ENCODE measurements at places on chromosomes 1 and 21.
A peak's percentile ranks its signal among the peaks of the same experiment; 100 is the strongest.

DNA sequence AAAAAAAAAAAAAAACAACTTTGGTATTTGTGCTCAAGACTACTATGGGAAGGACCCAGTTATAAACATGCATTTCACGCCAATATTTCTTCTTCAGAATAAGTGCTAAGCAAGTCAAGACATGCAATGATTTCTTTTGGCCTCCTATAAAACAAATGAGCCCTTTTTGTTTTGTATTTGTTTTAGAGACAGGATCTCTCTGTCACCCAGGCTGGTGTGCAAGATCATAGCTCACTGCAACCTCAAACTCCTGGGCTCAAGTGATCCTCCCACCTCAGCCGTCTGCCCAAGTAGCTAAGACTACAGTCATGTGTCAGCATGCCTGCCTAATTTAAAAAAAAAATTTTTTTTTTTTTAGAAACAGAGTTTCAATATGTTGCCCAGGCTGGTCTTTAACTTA is 348.7 kb downstream of the PCP4 start:
- no peak for DNase-seq

GRCh38 chr21:26948194-26948593 is 18.7 kb downstream of the ADAMTS5 start:
- DNase-seq: no peak

GRCh38 chr1:200556002-200556401 is 64.5 kb downstream of the KIF14 start:
- no peak for DNase-seq

- DNase-seq: no peak
Measured at GRCh38 chr1:38118976-38119375, 72.4 kb upstream of the POU3F1 start.

DNA sequence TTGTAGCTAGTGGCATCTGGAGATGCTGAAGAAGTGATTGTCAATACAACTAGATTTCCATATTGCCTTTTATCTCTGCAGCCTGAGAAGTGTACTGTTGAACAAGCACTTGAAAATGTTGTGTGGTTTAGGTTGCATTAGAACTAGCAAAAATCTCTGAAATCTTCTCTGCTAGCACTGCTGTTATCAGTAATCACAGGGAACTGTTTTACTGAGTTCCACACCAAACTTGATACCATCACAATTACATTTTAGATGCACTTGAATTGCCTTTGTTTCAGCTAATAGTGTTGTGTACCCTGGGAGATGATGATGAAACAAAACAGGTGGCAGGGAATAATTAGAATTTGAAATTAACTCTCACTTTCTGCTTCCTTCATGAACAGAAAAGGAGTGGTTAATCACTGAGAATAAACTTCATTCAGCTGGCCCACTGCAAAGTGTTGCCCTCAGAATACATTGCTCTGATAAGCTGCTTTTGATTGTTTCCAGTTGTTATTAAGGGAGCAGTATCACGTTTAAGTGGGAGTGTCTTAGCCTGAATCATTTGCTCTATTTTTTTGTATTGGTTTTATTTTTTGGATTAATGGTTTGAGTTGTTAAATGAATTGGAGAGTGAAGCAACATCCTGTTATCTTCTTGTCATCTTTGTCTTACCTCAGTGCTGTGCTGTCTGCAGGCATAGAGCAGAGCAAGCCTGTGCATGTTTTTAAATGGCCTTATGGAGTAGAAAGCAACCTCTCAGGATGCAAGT is 13.0 kb downstream of the FAM20B start:
- DNase-seq: no peak

GRCh38 chr1:30523055-30524020 is 200.0 kb downstream of the MATN1 start:
- peak; percentile 81 for DNase-seq

DNA sequence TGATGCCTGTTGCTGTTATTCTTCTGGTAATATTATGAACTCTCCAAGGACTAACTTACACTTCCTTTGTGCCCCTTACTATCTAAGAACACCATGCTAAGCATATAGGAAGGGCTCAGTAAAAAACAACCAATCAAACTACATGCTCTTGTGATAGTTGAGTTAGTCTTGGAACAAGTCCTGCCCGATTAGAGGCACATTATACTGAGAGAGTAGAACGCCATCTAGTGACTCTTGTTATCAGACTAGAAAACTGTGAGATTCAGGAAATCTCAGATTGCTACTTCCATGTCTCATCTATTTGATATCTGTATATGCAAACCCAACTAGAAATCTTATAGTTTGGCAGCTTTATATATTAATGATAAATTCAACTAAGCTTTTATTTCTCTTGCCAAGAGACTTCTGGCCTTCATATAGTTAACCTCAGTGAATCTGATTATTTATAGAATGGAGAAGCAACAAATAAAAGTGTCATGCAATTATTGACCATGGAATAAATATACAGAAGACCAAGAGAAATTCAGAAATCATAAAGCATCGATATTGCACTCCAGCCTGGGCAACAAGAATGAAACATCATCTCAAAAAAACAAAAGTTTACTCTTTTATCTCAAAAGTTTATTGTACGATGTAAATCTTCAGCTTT is 7.8 kb upstream of the SRRM1 start:
- DNase-seq: no peak

GRCh38 chr21:38824124-38824822 is 18.5 kb downstream of the ETS2 start:
- DNase-seq: no peak

DNA sequence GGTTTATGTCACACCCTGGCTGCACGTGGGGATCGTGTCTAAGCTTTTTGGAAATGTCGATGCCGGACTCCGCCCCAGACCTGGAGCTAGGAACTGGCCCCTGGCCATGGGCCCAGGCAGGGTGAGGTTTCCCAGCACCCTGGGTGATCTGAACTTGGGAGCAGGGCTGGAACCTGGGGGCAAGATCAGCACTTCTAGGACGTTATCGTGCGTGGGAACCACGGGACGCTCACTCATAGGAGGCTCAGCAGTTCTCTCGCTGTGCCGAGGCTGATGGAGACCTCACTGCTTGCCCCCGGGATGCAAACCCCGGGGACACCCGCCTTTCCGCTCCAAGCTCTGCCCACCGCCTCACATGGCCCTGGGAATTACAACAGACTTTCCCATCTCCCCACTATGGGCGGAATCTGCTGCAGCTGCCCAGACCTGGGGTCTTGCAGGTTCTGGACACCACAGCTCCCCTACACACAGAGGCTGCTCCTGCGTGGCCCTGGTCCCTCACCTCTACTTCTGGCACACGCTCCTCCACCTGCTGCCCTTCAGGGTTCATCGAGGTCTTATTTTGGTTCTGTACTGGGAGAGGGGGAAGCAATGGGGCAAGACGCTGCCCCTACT is 35.9 kb downstream of the COL18A1 start:
- no peak for DNase-seq

- DNase-seq: no peak
Measured at GRCh38 chr1:246790833-246791232, 66.6 kb downstream of the SCCPDH start.

GRCh38 chr1:19577036-19577435 is 67.1 kb upstream of the NBL1 start:
- DNase-seq: no peak

GRCh38 chr1:207647671-207648333 is 2.9 kb downstream of the CR1L start:
- DNase-seq: no peak

DNA sequence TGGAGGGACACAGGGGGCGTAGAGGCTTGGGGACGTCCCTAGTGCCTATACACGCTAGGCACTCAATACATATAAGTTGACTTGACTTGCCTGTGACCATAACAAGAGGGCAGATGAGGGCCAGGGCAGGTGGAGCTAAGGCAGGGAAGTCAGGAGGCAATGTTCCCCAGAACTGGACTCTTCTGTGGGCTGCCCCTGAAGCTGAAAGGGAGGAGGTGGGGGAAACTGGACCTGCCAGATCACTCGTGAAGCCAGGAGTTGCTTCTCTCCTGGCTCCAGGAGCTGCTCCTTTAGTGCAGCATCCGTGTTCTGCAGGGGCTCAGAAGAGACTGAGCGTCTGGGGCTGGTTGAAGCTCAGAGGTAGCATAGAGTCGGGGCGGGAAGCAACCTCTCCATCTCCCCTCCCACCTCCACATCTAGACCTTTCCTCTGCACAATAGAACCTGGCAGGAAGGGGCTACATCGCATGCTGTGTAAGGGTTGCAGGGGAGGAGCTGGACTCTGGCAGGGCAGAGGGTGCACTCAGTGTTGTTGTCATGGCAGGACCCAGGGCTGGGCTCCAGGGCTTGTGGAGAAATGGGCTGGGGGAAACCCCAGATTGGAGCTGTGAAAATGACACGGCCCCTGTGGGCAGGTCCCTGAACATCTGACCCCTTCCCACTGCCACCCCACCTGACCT is 2.9 kb upstream of the SEMA4A start:
- DNase-seq: no peak

- no peak for DNase-seq
Measured at GRCh38 chr1:33762109-33762830, 101.6 kb upstream of the HMGB4 start.

GRCh38 chr1:239963856-239964255 is 127.8 kb upstream of the FMN2 start:
- DNase-seq: no peak

DNA sequence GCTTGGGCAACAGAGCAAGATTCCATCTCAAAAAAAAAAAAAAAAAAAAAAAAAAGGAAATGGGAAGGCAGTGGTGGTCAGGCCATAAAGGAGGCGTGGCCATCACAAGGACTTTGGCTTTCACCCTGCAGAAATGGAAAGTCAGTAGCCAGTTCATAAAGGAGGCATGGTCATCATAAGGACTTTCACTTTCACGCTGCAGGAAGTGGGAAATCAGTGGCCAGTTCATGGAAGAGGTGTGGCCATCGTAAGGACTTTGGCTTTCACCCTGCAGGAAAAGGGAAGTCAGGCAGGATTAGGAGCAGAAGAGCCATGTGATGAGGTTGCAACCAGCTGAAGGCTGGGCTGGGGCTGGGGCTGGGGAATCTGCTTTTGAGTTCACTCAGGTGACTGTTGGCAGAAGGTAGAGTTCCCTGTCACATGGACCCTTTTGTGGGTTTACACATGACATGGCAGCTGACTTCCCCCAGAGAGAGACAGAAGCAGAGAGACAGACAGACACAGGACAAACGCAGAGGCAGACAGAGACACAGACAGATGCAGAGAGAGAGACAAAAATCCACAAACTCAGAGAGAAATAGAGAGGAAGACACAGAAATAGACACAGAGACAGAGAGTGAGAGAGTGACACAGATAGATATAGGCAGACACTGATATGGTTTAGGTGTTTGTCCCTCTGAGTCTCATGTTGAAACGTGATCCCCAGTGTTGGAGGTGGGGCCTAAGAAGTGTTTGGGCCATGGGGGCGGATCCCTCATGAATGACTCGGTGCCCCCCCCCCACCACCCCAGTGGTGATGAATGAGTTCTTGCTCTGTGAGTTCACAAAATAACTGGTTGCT is 263.9 kb upstream of the KAZN start:
- DNase-seq: no peak

DNA sequence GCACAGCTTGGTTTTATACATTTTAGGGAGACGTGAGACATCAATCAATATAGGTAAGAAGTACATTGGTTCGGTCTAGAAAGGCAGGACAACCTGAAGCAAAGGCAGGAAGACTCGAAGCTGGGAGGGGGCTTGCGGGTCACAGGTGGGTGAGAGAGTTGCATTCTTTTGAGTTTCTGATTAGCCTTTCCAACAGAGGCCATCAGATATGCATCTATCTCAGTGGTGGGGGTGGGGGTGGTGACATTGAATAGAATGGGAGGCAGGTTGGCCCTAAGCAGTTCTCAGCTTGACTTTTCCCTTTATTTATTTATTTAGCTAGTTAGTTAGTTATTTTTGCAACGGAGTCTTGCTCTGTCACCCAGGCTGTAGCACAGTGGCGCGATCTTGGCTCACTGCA is 85.6 kb downstream of the WDR4 start:
- DNase-seq: no peak

DNA sequence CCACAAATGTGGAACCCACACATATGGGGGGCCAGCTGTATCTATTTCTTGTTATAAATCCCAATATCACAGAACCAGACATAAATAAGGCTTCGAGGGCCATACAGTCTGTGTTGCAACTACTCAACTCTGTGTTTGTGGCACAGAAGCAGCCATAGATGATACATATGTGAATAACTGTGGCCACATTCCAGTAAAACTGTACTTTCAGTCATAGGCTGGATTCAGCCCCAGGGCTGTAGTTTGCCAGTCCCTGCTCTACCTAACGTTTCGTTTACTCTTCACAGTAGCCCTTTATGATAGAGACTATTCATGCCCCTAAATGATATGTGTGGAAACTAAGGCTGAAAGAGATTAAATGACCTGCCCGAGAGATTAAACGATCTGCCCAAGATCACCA is 48.7 kb downstream of the FHAD1 start:
- DNase-seq: no peak

GRCh38 chr1:168084396-168085231 is 52.1 kb downstream of the GPR161 start:
- no peak for DNase-seq

- no peak for DNase-seq
Measured at GRCh38 chr21:41112740-41113692, 54.9 kb upstream of the BACE2 start.

GRCh38 chr1:24351918-24352627 is 32.9 kb downstream of the GRHL3 start:
- DNase-seq: no peak

DNA sequence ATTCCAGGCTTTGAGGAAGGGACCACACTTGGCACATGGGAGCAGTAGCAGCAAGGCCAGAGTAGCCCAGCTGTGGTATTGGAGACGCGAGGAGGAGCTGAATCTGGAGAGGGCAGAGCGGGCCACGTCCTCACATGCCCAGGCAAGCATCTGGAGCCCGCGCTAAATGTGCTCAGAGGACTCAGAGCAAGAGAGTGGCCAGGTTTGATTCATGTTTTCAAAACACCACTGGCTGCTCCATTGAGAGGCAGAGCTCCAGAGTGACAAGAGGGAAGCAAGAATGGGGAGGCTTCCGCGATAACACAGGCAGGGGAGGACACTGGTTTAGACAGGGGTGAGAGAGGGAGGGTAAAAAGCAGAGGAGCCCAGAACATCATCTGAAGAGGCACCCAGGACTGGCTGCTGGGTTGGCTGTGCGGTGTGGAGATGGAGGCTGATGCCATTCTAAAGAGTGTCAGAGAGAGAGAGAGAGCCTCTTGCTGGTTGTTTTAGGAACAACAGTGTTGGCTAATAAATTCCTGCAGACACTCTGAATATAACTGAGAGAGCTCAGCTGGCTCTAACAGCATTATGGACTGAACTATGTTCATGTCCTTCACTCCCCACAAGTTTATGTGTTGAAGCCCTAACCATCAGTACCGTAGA is 32.3 kb downstream of the RCAN1 start:
- no peak for DNase-seq

DNA sequence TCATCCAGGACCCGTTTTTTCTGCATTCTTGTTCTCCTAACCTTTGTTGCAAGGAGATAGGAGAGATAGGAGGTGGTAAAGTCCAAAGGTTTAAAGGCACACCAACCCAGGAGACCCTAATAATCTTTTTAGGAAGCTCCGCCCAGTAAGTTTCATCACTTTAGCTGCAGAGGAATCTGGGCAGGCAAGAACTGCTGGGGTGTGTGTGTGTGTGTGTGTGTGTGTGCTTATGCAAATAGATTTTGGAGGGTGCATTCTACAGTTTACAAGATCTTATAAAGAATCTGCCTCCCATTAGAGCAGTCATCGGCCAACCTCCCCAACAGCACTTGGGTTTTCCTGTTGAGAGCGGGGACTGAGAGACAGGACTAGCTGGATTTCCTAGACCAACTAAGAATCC is 3.9 kb upstream of the IL10 start:
- DNase-seq: no peak

Measured in epithelial cell of proximal tubule (primary cell).